ENCODE measurements at places on chromosomes 11 and 22.

DNA sequence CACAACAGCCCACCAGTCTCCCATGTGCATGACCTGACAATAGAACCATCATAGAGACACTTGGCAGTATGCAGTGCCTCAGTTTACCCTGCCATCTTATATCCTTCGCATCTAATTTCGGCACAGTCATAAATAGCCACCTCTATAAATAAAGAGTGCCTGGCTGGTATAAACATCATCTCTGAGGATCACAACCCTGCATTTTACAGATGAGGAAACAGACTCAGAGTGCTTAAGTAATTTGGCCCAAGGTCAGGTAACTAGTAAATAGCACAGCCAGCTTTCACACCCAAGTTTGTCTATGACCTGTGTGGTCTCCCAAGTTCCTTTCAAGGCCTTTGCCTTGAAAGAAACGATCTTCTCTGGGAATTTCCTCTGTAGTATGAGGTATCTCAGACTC is 44.6 kb downstream of the CYB5R2 start:
- no peak for DNase-seq

- DNase-seq = no peak
Observed at GRCh38 chr11:15213471-15214231, 98.9 kb downstream of the INSC start.

- no peak for DNase-seq
Observed at GRCh38 chr11:83033972-83034672, 37.6 kb downstream of the RAB30 start.

GRCh38 chr11:14029971-14030920 is 67.7 kb downstream of the SPON1 start:
- DNase-seq = no peak

- DNase-seq = no peak
Observed at GRCh38 chr11:130418756-130419155, 9.7 kb downstream of the ADAMTS8 start.

GRCh38 chr22:44809456-44809855 is 57.1 kb downstream of the ARHGAP8 start:
- DNase-seq = no peak

DNA sequence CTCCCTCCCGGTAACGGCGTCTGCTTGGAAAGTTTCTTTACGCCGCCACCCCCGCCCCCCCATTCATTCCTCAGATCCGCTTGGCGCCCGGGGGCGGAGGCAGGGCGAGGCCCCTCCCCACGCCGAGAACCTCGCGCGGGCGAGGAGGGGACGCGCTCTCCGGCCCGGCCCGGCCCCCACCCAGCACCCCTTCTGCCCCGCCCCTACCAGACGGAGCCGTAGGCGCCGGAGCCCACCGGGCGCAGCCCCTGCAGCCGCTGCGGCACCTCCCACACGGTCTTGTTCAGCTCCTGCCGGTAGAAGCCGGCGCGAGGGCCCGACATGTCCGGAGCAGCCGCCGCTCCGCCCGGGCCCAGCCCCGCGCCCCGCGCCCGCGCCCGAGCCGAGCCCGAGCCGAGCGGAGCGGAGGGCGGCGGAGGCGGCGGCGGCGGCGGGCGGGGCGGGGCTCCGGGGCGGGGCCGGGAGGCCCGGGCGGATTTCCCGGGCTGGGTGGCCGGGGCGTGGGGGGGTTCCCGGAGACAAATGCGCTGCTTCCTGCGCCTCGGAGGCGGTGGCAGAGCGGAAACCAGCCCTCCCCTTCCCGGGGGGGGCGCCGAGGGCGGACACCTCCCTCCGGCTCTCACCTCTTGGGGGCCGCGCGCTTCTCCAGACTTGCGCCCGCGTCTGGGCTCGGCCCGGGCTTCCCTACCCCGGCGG is at the start of gene MAPK11:
TSS of gene MAPK11 (minus strand) at position 411 of the 696 bp plus-strand sequence. CDS start at position 323, 88 bp downstream.
- no peak for DNase-seq

GRCh38 chr11:66466225-66467033 is at the start of gene PELI3:
PELI3 (plus strand) TSS chr11:66466905; CDS start chr11:66468129, 1,224 bp downstream.
- no peak for DNase-seq

- no peak for DNase-seq
Observed at GRCh38 chr11:128759597-128759996, 65.7 kb downstream of the FLI1 start.

DNA sequence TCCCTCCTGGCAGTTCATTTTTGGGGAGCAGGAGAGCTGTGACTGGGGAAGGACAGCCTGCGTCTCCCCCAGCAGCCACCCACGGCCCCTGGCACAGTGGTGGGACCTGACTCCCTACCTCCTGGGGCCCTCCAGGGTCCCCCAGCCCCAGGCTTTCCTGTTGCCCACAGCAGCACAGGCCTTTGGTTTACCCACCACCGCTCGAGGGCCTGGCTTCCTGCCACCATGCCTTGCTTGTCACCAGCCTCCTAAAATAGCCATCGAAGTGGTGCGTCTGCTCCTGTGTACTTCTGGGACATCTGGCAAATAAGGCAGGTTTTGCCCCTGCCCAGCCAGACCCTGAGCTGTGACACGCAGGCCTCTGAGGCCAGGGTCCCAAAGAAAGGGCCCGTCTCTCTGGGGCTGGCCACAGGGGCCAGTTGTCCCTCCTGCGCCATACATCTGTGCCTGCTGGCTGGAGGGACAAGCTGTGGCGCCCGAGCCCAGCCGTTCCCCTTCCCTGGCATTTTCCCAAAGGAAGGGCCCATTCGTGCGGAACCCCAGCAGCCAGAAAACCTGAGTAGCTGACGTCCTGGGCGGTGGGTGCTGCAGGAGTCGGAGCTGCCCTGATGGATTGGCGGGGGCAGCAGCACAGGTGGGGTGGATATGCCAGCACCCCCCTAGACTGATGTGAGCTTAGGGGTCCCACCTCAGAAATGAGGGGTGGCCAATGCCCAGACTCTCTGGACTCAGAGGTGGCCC is 14.6 kb downstream of the PHLDA2 start:
- no peak for DNase-seq

- DNase-seq = no peak
Observed at GRCh38 chr22:28394513-28395110, 285.0 kb downstream of the TTC28 start.

- DNase-seq = no peak
Observed at GRCh38 chr11:10395166-10395897, 59.7 kb upstream of the AMPD3 start.

DNA sequence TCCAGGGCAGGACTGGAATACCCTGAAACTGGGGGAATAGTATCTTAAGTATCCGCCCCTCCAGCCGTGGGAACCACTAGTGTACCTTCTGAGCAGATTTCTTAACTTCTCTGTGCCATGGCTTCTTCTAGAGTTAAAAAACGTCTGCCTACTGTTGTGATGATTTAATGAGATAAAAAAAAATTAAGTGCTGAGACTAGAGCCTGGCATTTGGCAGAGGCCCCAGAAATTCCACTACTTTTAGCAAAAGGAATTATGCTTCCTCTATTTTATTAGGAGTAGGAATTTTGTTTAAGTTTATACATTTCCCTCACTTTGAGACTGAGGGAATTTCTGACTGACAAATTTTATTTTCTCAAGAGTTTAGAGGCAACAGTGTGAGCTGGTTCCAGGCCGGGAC is 371.2 kb upstream of the B3GAT1 start:
- DNase-seq = no peak

DNA sequence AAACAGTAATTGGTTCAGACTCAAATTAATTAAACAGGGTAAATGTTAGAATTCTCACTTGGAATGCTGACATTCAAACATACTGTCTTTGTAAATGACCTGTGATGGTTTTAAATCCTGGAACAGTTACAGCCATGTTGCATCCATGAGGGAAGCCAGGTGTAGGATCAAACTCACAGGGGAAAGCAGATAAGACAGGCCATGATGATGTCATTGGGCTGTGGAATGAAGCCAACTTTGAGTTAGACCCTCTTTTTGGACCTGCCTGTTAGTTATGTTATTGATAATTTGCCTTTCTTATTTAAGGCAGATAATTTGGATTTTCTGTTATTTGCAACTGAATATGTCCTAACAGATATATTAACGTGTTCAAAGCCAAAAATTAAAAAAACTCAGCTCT is 39.3 kb upstream of the ABTB2 start:
- DNase-seq = no peak

Measured in esophagus squamous epithelium (tissue), 5 donors.